Lower lobe of right lung (tissue), 2 donors: ENCODE measurements at places on chromosomes 4 and X. TPM values are rescaled to one million over a fixed set of nuclear protein-coding genes. Genes with fewer than 3 reads are reported as not detected.

GPC4 gene
- total RNA-seq = 41.9 TPM

- no peak for DNase-seq
These were observed 4.5 kb downstream of the NALF2 start for GRCh38 chrX:69508610-69509009.

NPY1R gene
- total RNA-seq = 1.9 TPM

GRCh38 chr4:88481537-88481936 is 24.6 kb downstream of the HERC5 start:
- DNase-seq = no peak

DNA sequence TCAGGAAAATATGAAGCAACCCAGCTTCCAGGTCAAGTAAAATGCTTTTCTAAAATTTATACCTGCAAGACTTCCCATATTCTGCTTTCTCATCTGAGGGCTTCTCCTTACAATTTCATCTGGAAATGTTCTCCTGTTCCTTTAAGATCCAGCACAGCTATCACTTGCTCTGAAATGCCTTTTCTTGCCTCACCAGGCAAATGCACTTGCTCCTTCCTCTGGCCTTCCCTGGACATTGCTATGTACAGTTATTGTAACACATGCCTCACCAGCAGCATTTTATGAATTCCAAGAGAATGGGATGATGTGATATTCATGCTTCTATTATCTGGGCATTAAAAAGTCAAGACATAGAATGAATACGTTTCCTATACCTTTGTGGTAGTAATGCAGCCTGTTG is 842.1 kb upstream of the INTU start:
- no peak for DNase-seq
